Stimulated activated CD4-positive, alpha-beta T cell treated with anti-CD3 and anti-CD28 coated beads, Interleukin-1b, Interleukin-23, amount 100 ng/mL, for 1 hour (primary cell): ENCODE measurements at places on chromosomes 11 and 22.

GRCh38 chr11:36870361-36870760 is 272.3 kb upstream of the RAG2 start:
- DNase-seq = no peak

GRCh38 chr22:44520465-44521094 is 22.5 kb upstream of the RTL6 start:
- DNase-seq = no peak

DNA sequence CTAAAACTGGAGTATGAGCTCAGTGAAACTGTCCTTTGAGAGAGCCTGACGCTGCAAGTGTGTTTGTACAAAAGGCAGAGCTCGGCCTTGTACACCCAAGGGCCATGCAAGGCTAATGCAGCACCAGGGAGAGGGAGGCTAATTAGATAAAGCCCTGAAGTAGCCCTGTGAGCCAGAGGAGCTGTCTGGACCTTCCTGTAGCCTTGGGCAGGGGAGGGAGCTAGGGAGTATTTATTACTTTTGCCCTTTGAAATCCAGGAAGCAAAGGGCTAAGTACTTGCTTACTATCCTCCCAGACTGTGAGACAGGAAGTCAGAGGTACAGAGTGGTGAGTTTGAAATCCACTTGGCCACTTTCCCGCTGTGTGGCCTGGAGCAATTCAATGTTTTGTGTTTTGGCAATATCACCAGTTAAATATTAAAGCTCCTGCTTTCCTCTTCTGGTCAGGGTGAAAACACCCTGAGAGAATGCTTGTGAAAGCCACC is 10.2 kb upstream of the LDHA start:
- no peak for DNase-seq

GRCh38 chr11:20474882-20475517 is 87.5 kb downstream of the PRMT3 start:
- DNase-seq = no peak

- DNase-seq = no peak
These were observed 196.3 kb downstream of the BUD13 start for GRCh38 chr11:116576526-116576925.

GRCh38 chr11:79108851-79109250 is 332.0 kb downstream of the TENM4 start:
- DNase-seq = no peak

- no peak for DNase-seq
These were observed 794.0 kb downstream of the TBC1D22A start for GRCh38 chr22:47556473-47556872.

DNA sequence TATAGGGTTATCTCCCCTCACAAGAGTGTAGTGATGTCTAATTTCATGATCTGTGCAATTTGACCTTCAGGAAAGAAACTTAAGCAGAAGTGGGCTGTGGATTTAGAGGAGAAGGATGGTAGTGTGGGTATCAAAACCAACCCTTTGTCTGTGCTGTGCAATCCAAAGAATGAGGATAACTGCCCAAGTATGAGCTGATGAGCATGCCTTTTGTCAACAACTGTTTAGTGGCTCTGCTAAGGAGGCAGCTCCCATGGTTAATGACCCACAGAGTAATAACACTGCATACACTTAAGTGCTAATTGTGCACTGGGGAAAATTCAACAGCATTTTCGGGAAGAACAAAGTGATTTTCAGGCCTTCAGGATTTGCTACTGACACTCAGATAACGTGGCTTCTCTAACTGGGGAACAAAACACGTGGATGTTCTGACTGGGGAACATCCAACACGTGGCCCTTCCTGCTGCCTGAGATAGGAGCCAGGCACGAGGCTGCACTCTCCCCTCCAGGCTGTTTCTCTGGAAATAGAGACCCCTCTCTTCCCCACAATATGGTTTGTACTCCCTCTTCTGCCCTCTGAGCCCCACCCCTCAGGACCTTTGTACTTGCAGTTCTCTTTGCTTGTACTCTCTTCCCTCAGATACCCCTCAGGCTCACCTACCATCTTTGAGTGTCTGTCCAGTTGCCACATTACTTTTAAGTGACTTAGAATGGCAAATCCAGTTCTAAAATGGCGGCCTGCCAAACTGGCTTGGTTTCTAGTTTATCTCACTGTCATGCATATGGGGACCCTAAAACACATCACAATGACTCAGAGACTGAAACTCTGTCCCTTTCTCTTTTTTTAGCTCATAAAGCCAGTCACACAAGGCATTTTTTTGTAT is 234.9 kb upstream of the POU2AF2 start:
- no peak for DNase-seq

DNA sequence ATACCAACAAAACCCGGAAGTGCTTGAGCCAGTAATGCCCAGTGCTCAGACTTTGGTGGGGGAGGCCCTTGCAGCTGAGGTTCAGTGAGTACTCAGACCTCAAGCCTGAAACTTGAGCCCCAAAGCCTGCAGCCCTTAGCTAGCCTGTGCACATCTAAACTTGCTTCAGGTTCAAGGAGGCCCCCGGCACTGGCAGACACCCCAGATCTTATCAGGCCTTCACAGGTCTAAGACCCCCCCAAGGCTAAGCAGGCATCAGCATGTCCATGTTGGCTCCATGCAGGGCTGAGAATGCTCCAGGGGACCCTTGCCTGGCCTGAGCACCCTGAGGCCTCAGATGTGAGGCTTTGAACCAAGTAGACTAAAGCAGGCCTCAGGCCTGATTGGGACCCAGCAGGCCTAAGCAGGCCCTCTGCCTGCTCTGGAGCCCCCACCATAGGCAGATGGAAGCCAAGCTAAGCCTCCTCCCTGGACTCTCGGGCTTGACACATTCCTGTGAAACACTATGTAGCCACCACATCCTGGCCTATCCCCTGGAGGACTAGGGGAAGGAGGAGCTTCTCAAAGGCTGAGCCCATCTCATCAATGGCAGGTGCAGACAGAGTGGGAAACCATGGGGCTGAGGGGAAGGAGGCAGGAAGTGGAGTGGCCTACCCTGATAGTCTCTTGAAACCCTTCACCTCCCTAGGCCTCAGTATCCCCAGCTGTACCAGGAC is 1.2 kb upstream of the CASTOR1 start:
- no peak for DNase-seq

- DNase-seq = no peak
These were observed 42.1 kb downstream of the RTL6 start for GRCh38 chr22:44455963-44456358.

DNA sequence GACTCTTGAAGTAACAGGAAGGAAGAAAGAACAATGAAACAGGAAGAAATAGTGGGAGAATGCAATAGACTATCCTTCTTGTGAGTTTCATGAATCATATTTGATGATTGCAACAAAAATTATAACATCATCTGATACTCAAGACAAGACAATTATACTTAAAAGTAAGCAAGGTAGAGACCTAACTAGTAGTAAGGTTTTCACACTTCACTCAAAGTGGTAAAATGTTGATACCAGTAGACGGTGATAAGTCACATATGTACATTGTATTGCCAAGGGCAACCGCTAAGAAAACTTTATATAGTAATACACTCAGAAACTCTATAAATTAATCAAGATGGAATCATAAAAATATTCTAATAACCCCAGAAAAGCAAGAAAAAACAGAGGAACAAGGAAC is 107.8 kb downstream of the CYP2R1 start:
- no peak for DNase-seq

DNA sequence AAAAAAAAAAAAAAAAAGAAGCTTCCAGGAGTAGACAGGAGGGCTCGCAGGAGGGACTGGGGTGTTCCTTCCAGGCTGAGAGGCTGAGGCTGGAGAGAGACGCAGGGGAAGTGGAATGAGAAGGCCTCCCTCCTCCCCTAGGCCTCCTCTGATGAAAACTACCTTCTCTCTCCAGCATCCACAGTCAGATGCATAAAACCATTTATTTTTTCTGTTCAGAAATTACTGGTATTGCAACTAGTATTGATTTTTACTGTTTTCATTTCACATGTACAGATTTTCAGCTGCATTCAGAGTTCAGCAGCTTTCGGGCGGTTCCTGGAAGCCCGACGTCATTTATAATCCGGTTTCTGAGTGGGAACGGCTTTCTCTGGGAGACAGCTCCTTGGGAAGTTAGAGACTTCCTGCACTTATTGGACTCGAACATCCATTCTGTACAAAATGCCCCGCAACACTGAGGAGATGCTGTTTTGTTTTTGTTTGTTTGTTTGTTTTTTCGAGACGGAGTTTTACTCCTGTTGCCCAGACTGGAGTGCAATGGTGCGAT is 6.9 kb upstream of the NFAM1 start:
- no peak for DNase-seq

DNA sequence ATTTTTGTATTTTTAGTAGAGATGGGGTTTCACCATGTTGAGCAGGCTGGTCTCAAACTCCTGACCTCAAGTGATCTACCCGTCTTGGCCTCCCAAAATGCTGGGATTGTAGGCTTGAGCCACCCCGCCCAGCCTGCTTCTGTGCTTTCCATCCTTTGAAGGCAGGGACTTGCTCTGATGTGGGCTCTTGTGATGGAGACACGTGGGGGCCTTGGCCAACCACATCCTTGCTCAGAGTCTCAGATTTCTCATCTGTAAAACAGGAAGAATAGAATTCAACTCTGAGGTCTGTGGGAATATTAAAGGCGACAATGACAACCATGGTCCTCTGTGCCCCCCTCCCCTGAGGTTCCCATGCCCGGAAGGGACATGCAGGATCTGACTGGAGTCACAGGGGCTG is 3.8 kb upstream of the GGA1 start:
- DNase-seq = no peak

GRCh38 chr11:4560467-4560866 is 15.5 kb downstream of the OR52M1 start:
- no peak for DNase-seq

GRCh38 chr22:44758344-44758973 is 6.1 kb downstream of the ARHGAP8 start:
- no peak for DNase-seq

- no peak for DNase-seq
These were observed 113.0 kb upstream of the CLMP start for GRCh38 chr11:123308077-123308476.

- DNase-seq = no peak
These were observed 13.9 kb downstream of the KDM4D start for GRCh38 chr11:94987378-94987777.

DNA sequence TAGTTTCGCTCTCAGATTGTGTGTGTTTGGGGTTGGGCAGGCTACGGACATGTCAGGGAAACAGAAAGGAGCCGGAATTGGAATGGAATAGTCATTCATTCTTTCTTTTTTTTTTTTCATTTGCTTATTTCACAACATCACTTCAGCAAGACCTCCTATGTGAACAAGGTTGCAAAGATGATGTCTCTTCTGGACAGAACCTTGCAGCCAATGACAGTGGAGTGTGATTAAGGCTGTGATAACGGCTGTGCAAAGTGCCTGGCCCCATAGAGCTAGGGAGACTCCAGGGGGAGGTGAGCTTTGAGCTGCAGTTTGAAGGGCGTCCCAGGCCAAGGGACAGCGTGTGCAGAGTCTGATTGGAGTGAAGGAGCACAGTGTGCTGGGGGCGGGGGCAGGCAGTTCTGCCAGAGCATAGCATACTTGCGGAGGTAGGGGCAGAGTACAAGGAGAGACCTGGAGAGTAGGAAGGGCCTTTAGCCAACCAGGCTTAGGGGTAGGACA is 3.4 kb downstream of the TIGD3 start:
- DNase-seq = no peak

- DNase-seq = no peak
These were observed 89.0 kb downstream of the APIP start for GRCh38 chr11:34827228-34827627.

- DNase-seq = no peak
These were observed 3.0 kb upstream of the PACSIN3 start for GRCh38 chr11:47189100-47189834.

DNA sequence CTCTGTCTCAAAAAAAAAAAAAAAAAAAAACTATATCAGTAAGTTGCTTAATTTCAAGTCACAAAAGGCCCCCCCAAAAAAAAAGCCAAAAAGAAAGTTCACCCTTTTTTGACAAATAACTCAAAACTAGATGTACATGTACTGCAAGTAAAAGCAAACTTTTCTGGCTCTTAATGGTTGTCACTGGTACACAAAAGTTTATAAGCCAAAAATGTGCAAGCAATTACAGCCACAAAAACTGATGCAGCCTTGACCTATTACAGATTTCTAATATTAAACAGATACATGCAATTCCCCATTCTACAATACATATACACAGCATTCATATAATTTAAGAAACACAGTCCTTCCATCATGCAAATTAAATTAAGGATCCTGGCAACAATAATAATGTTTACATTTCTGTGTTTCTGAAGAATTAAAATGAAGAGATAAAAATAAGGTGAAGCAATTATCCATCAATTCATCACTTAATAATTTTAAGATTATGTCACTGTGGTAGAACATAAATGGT is 18.6 kb downstream of the PICALM start:
- DNase-seq = no peak

DNA sequence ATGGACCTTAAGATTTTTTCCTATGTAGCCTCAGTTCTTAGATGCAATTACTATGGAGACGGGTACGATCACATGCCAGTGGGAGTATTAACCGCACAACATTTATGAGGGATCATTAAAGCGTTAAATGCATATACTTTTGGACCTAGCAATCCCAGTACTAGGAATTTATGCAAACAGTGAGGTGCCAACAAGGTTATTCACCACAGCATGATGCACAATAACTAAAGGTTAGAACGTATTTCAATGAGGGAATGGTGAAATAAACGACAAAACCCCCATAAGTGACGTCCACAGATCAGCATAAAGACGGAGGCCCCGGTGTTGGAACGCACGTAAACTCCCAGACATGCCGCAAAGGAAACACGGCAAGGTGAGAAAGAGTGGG is 539 bp downstream of the SIRT3 start:
- no peak for DNase-seq

- DNase-seq = no peak
These were observed 37.1 kb upstream of the WNT11 start for GRCh38 chr11:76243193-76243956.

- no peak for DNase-seq
These were observed 1.5 kb downstream of the DGAT2 start for GRCh38 chr11:75770102-75770501.

DNA sequence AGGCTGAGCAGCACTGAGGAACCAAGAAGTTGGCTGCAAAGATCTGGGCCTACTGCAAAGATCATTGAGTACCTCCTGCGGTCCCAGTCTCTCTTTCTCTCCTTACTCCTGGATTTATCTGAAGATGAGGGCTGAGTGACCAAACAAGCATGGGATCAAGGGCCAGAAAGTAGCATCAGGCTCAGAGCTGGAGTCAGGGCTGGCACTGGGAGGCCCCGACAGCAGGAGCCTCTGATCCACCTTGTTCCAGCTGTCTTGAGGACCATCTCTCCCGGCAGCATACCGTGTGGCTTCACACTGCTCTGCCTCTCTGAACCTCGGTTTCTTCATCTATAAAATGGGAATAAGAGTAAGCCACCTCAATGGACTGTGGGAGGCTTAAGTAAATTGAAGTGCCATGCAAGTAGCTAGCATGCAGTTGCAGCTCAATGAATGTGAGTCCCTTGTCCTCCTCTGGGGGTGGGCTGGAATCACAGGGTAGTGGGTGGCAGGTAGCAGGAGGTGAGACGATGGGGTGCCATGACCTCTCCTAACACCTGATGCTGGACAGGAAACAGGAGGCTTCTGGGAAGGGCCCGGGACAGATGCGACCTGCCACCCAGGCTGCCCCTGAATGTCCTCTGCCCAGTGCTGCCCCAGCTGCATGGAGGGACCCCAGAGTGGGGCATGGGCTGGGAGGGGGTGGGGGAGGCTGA is 52.5 kb upstream of the PRDM11 start:
- no peak for DNase-seq
